ENCODE measurements at places on chromosomes 3 and 15.

DNA sequence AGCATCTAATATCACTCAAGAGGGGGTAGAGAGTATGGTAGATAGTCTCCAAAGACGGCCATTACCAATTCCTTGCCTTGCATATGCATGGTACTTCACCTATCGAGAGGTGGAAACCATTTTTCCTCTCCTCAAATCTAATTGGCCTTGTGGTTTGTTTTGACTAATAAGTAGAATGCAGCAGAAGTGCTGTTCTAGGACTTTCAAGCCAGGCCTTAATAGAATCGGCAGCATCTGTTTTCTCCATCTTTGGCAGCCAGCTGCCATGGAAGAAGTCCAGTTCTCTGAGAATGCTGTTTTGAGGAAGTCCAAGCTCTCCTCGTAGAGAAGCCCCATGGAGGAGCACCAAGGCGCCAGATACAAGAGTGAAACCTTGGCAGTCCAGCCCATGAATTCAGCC, 59.1 kb upstream of the RASGRP1 start:
- no peak for DNase-seq

GRCh38 chr3:68915973-68916372, 16.4 kb downstream of the TAFA4 start:
- DNase-seq: no peak

DNA sequence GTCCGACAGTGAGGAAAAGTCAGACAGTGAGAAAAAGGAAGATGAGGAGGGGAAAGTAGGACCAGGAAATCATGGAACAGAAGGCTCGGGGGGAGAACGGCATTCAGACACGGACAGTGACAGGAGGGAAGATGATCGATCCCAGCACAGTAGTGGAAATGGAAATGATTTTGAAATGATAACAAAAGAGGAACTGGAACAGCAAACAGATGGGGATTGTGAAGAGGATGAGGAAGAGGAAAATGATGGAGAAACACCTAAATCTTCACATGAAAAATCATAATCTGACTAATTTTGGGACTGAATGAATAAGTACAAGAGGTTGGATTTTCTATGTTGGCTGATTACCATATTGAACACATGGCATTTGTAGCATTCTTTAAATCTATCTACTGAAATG, 26.2 kb downstream of the SEC62 start:
- no peak for DNase-seq

DNA sequence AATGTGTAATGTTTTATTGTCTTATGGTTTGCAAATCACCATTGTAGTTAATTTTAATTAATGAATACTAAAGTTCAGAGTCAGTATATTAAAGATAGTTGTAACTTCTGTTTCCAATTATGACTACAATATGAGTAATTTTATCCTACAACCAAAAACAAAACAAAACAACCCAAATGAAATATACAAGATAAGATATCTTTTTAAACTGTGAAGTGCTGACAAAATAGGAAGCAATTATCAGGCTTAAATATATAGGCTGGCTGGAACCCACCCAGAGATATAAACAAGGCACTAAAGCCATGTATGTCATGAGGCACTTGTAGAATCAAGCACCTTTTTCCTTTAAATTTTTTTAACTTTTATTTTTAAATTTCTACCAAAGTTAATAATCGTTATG, 108.6 kb upstream of the LRRFIP2 start:
- no peak for DNase-seq

- peak; percentile 13 for DNase-seq
These were observed 65.2 kb upstream of the TRA2B start for GRCh38 chr3:186002884-186003472.

DNA sequence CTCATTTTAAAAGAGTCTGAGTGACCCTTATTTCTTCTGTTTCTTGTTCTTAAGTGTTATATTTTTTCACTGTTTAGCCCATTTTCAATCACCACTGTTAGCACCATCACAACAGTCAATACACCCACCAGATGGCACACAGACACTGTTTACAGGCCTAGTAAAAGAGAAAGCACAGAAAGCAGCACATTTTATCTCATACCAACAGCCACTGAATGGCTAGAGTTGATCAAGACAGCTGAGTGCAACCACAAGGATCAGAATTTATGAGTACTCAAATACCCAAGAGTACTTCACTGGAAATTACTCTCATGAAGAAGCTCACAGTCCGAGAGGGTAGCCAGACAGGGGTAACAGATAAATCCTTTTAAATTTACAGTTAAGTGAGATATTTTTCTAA, 127.0 kb downstream of the TFDP2 start:
- DNase-seq: peak; percentile 39

- DNase-seq: no peak
These were observed 74.5 kb upstream of the SLC6A1 start for GRCh38 chr3:10918011-10918410.
